A549 (cell line): ENCODE measurements at places on chromosomes 1 and 21.

DNA sequence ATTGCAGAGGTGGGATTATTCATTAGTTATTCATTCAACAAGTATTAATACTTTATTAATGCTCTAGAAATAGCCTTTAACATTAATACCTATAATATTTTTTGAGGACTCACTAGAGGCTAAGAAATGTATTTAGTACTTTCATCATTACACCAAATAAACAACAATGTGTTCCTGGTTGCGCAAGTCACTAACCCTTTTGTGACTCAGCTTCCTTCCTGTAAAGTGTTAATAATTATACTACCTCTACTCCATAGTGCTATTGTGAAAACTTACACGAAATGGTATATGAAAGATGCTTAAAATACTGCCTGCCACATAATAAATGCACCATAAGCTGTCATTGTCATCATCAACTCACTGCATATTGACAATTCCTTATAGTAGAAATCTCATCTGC lies 431.0 kb downstream of the DPYD start:
- DNase-seq: peak; percentile 46

DNA sequence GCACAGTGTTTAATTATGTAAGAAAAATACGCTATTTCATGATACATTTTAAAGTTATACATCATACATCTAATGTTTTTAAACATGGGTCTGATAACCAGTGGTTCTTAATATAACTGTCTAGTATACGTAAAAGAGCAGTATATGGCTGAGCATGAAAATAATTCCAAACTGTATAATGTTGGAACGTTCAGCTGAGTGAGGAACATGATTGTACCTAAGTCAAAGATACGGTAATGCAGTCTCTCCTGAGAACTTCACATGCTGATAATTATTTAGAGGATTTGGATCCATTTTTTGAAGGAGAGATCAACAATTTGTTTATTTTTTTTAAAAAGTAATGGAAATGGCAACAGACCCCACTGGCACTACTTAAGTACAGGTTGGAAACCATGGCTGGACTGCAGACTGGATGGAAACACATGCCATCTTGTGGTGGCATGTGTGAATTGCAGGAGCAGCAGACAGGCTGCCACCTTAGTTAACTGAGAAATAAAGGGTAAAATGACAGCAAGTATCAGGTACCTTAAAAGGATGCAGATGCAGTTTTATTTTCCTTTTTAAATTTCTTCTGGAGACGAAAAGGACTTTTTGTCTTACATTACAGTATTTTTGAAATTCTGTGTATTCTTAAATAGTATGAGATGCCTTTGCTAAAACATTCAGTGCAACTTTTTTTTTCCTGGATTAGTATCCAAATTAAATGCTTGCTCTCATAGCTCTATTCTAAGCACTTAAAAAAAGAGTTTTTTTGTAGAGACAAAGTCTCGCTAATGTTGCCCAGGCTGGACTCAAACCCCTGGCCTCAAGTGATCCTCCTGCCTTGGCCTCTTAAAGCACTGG lies 73.8 kb downstream of the MTR start:
- peak; percentile 72 for DNase-seq

DNA sequence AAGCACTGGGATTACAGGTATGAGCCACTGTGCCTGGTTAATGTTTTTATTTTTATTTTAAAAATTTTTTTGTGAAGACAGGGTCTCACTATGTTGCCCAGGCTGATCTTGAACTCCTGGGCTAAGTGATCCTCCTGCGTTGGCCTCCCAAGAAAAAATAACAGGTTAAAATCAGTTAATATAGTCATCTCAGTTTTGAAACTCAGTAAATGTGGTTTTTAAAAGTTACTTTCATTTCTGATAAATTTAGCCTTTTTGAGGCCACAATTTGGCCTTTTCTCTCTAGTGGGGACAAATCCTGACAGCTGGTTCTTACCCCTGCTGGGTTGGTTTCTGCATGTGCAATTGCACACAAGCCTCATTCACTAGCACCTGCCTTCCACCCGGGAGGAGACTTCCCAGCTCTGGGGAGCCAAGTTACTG lies 13.3 kb downstream of the PMF1 start:
- no peak for DNase-seq

DNA sequence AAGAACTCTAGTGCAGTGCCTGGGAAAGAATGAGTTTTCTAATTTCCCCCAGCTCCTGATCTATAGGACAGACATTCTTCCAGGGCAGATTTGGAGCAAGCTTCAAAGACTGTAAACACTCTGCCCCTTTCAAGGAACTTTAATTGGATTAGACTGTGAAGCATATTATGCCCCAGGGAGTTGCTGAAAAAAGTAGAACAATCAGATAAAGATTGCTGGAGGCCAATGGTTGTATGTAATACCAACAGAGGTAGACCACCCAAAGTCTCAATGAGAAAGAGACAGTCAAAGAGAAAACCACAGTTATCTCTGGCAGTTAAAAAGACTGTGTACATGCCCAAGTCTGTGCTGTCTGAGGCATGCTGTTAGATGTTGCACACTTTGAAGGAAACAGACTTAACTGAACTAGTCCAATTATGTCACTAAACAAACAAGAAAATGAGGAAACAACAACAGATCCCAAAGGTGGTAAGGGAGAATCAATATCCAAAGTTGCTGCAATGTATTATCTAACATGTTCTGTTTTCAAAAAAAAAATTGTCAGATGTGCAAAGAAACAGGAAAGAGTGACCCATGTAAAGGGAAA lies 24.4 kb downstream of the C4BPA start:
- no peak for DNase-seq

DNA sequence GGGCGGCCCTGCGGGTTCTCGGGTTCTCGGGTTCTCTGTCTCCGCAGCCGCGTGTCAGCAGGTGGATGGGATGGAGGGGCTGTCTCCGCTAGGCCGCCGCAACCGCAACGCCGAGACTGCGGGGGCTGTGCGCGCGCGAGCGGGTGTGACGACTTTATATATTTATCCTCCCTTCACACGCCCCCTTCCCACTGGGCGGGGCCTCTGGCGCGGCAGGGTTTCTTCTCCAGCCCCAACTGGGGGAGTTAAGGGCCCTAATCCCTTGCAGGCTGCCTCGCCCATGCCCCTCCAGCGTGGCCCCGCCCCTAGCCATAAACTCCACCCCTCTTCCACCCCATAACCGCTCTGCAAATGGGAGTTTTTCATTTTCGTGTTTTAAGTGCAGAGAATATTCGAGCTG lies 3.4 kb downstream of the IGSF21 start:
- DNase-seq: no peak

DNA sequence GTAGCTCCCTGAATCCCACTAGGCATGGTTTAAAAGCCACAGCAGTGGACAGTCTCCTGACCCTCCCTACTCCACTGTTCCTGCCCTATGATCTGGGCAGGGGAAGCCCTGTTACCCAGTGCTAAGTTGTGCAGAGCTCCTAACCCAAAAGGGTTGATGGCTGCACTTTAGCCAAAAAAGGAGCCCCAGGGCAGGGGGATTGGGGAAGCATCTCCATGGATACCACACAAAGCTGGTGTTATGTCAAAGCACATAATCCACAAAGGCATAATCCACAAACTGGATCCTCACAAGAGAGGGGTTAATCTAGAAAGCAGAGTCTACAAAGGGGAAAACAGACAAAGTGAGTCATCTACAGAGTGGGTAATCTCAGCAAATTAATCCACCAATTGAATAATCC lies 5.7 kb downstream of the RSPO1 start:
- no peak for DNase-seq

DNA sequence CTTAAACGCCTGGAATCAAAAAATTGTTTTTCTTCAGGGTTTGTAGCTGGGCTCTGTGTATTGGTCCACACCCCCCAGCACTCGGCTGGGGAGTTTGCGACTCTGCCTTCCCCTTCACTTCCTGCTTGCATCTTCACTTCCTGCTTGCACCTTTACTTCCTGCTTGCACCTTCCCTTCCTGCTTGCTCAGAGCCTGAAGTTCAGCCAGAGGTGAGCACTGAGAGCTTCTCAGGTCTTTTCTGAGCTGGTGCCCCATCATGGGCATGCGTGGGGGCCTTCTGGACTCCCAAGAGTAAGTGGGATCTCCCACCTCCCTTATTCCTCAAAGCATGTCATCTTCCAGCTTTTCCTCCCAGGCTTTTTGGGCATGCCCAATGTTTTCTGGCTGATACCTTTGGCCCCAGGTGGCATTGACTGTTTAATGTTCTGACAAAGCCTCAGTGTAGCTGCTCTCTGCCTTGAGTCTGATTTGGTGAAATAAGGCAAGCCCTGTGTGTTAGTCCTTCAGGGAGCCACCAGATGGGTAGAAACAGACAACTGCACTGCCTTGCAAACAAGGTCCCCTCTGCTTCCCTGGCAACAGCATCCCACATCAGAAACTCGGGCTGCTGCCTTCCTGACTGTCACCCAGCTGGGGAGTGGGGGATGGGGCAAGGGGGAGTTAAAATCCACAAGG lies 3.5 kb downstream of the KRTAP10-2 start:
- DNase-seq: no peak

GRCh38 chr1:66327588-66327987 lies 206.4 kb upstream of the SGIP1 start:
- DNase-seq: no peak

DNA sequence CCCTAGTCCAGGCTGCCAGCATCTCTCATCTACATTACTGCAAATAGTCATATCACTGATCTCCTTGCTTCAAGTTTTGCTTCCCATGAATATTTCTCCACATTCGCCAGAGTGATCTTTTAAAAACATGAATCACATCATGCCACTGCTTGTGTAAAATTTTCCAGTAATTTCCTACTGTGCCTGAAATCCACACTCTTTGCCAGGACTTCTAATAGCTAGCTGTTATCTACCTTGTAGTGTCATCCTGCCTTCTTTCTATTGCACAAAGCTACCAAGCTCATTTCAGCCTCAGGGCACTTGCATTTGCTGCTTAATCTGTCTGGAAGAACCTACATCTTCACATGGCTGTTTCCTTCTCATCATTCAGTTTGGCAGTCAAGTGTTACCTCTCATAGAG lies 33.9 kb upstream of the ZNF362 start:
- DNase-seq: no peak

- peak; percentile 2 for DNase-seq
Observed at GRCh38 chr1:66725885-66726665, 26.2 kb upstream of the DYNLT5 start.

GRCh38 chr1:106791041-106791440 lies 265.4 kb upstream of the PRMT6 start:
- DNase-seq: no peak

DNA sequence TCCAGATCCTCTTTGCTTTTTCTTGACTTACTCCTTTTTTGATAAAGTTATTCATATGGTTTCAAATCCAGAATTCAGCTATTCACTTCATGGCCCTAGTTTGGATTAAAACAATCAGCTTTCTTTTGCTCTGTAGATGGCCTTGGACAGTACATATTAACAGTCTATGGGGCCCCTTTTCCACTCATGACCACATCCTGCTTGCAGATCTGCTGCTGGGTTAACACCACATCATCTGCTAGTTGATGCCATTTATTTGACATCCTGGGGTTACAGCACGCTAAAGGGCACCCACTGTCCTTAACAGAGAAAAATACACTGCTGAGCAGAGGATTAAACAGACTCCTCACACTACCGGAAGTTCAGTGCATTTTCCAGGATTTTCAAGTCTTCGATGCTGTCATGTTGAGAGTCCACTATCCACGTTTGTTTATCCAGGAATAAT lies 941 bp upstream of the IFI16 start:
- no peak for DNase-seq

GRCh38 chr1:18178111-18178510 lies 70.5 kb downstream of the IGSF21 start:
- no peak for DNase-seq

GRCh38 chr1:114833421-114833820 lies 21.2 kb upstream of the SYCP1 start:
- DNase-seq: no peak

DNA sequence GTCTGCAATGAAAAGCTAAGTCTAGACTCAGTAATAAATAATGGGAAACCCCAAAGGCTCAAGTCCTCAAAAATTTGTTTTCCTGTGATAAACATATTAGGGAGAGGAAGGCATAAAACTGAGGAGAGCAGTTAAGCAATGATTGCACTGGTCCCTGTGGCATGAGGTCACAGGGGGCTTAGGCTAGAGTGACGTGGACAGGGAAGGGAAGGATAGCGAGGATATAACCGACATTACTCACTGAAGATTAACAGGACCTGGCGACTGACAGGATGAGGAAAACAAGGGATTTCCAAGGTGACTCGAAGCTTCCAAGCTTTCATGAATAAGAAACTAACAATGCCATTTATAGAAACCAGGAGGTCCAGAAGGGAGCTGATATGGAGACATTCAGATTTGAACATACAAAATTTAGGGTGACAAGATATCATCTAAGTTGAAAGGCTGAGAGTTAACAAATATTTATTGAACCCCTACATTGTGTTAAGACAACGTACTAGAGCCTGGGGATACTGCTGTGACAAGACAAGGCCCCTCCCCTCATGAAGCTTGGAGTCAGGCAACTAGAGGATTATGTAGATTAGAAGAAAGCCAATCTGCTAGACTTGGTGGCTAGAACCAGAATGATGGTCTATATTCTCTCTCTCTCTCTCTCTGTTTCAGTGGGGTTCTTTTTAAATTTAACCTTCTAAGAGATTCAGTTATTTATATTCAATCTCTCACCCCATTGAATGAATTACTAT lies 33.2 kb upstream of the PKN2 start:
- DNase-seq: no peak

- no peak for DNase-seq
Observed at GRCh38 chr1:218284377-218284916, 646 bp upstream of the RRP15 start.

- no peak for DNase-seq
Observed at GRCh38 chr1:164562947-164563520, 4.0 kb downstream of the PBX1 start.

- DNase-seq: no peak
Observed at GRCh38 chr21:37237346-37237745, 29.8 kb downstream of the VPS26C start.

DNA sequence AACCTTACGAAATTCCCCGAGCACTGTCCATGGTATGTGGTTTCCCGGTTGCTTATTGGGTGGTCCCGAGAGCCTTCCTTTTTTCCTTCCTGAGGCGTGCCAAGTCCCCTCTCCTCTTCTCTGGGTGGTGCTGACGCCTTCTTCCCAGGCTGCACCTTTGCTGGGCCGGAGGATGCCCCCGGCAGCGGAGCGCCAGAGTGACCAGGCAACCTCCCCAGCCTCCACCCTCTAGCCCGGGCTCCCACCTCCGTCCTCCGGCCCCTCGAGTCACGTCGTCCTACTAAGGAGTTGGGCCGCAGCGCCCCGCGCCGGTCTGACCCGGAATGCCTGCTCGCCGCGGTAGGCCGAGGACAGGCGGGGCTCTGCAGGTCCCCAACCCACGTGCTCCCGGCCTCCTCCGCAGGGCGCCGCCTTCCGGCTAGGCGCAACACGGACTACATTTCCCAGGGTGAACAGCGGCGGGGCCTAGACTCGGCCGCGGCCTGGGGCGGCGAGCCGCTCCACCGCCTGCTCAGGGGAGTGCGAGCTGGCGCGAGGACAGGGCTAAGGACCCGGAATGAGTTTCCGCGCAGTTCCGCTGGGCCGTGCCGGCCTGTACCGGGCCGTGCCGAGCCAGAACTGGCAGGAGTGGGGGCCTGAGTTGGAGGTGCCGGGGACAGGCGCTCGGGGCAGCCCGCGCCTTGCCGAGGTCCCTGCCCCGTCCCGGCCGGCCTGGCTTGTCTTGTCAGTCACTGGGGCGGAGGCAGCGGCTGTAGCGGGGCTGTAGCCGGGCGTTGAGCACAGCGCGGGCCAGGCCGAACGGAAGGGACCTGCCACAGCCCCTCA lies at the start of gene IPO13:
Gene IPO13 (plus strand): TSS at position 715 of the 825 bp plus-strand sequence. CDS start 651 bp downstream, outside the sequence.
- peak; percentile 96 for DNase-seq

GRCh38 chr1:238061967-238062613 lies 171.4 kb upstream of the ZP4 start:
- no peak for DNase-seq
